ENCODE measurements at places on chromosomes 1 and 21. TPM values are rescaled to one million over a fixed set of nuclear protein-coding genes. Genes with fewer than 3 reads are reported as not detected.

Gene PLD5
- not detected for total RNA-seq

Gene FAM167B
- 5.6 TPM for total RNA-seq

Gene TINAGL1
- 547 TPM for total RNA-seq

Gene WDR64
- total RNA-seq = not detected

Gene CNR2
- 0.11 TPM for total RNA-seq

Gene FBXO2
- total RNA-seq = 1.2 TPM

Gene ITLN2
- total RNA-seq = 4.1 TPM

Gene GPX7
- 5.8 TPM for total RNA-seq

Gene NPPB
- total RNA-seq = 252 TPM

Gene PAQR7
- total RNA-seq = 2.1 TPM

- H3K36me3 ChIP-seq = no peaks in the 10 kb centered on the region
- H3K27me3 ChIP-seq = no peaks in the 10 kb centered on the region
- DNase-seq = no peak
- no peak overlapping the region for H3K4me3 ChIP-seq
Measured at GRCh38 chr1:99327357-99327756, 63.1 kb downstream of the PLPPR4 start.

DNA sequence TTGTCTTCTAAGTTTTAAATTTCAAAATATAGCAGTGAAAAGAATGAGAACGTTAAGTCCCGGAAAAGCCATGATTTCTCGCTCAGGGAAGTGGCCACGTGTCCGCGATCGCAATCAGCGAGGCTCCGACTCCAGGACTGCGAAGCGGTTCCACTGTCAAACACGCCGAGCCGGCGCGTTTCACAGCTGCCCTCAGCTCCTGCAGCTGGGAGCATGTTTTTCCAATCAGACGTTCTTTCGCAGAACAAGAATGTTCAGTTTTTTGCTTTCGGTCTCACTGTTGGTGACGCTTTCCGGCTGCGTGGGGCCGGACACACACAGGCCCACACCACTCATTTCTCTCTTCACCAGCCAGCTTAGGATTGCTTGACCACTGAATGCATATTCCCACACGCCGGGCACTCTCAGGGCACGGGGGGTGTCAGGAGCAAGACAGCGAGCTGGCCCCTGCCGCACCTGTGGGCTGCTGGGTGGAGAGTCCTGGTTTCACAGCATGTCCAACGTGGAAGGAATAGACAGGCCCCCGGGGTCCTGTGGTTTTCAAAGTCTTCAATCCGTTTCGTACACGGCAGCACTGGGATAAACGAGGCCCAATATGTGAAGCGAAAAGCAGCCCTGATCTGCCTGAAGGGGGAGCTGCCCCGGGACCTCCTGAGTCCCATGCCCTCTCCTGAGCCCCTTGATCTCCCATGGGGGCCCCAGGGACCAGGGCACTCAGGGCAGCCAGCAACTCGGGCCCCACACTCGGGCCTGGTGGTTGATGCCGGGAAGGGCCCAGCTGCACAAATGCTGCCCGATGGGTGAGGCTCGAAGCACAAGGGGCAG lies 47.3 kb upstream of the COL18A1 start:
- H3K36me3 ChIP-seq = no peaks in the 10 kb centered on the region
- no peak overlapping the region for H3K4me3 ChIP-seq
- peak overlapping the region; percentile 93 for H3K27ac ChIP-seq
- peaks cover 37% of the 10 kb centered on the region for H3K4me1 ChIP-seq
- H3K27me3 ChIP-seq = no peaks in the 10 kb centered on the region

GRCh38 chr1:84705513-84705912 lies 15.3 kb upstream of the SSX2IP start:
- no peaks in the 10 kb centered on the region for H3K36me3 ChIP-seq
- DNase-seq = no peak
- no peaks in the 10 kb centered on the region for H3K27me3 ChIP-seq
- peaks cover 4% of the 10 kb centered on the region for H3K4me1 ChIP-seq

GRCh38 chr1:31811605-31812004 lies 4.2 kb downstream of the SPOCD1 start:
- no peaks in the 10 kb centered on the region for H3K36me3 ChIP-seq
- no peak for DNase-seq
- no peak overlapping the region for H3K27ac ChIP-seq

- no peaks in the 10 kb centered on the region for H3K36me3 ChIP-seq
- H3K4me1 ChIP-seq = peaks cover 5% of the 10 kb centered on the region
- no peaks in the 10 kb centered on the region for H3K27me3 ChIP-seq
- no peak for DNase-seq
Measured at GRCh38 chr1:116763787-116764465, 9.7 kb downstream of the CD2 start.

- no peak overlapping the region for H3K4me3 ChIP-seq
- DNase-seq = no peak
- H3K27me3 ChIP-seq = no peaks in the 10 kb centered on the region
- no peak overlapping the region for H3K27ac ChIP-seq
Measured at GRCh38 chr1:47191940-47192457, 2.2 kb upstream of the PDZK1IP1 start.

GRCh38 chr1:178537382-178538090 lies 24.6 kb downstream of the TEX35 start:
- no peaks in the 10 kb centered on the region for H3K36me3 ChIP-seq
- H3K27me3 ChIP-seq = no peaks in the 10 kb centered on the region
- H3K4me3 ChIP-seq = no peak overlapping the region

- no peak for DNase-seq
- H3K4me1 ChIP-seq = no peaks in the 10 kb centered on the region
- H3K27ac ChIP-seq = no peak overlapping the region
- H3K4me3 ChIP-seq = no peak overlapping the region
- H3K36me3 ChIP-seq = no peaks in the 10 kb centered on the region
Measured at GRCh38 chr1:98988904-98989555, 15.6 kb downstream of the PLPPR5 start.

DNA sequence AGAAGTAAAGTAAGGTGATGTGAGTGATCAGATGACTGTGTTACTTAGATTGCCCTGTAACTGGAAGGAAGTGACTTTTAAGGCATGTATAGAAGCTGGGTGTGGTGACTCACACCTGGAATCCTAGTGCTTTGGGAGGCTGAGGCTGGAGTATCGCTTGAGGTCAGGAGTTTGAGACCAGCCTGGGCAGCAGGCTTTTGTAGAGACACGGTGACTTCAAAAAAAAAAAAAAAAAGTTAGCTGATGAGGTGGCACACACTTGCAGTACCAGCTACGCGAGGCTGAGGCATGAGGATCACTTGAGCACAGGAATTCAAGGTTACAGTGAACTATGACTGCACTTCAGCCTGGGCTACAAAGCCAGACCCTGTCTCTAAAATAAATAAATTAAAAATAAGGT lies 2.3 kb upstream of the USP16 start:
- H3K27ac ChIP-seq = no peak overlapping the region
- no peaks in the 10 kb centered on the region for H3K4me1 ChIP-seq
- no peak for DNase-seq
- H3K36me3 ChIP-seq = no peaks in the 10 kb centered on the region
- H3K27me3 ChIP-seq = no peaks in the 10 kb centered on the region

DNA sequence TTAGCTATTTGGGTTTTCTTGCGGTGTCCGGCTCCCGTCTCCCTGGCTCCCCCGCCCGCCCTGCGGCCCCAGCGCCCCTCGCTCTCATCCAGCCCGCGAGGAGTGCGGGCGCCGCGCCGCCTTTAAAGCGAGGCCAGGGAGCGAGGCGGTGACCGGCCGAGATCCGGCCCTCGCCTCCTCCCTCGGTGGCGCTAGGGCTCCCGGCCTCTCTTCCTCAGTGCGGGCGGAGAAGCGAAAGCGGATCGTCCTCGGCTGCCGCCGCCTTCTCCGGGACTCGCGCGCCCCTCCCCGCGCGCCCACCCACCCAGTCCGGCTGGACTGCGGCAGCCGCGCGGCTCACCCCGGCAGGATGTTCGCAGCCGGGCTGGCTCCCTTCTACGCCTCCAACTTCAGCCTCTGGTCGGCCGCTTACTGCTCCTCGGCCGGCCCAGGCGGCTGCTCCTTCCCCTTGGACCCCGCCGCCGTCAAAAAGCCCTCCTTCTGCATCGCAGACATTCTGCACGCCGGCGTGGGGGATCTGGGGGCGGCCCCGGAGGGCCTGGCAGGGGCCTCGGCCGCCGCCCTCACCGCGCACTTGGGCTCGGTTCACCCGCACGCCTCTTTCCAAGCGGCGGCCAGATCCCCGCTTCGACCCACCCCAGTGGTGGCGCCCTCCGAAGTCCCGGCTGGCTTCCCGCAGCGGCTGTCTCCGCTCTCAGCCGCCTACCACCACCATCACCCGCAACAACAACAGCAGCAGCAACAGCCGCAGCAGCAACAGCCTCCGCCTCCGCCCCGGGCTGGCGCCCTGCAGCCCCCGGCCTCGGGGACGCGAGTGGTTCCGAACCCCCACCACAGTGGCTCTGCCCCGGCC lies 492 bp downstream of the HLX start:
- peaks cover 16% of the 10 kb centered on the region for H3K36me3 ChIP-seq
- no peaks in the 10 kb centered on the region for H3K27me3 ChIP-seq
- H3K4me1 ChIP-seq = peaks cover 67% of the 10 kb centered on the region

DNA sequence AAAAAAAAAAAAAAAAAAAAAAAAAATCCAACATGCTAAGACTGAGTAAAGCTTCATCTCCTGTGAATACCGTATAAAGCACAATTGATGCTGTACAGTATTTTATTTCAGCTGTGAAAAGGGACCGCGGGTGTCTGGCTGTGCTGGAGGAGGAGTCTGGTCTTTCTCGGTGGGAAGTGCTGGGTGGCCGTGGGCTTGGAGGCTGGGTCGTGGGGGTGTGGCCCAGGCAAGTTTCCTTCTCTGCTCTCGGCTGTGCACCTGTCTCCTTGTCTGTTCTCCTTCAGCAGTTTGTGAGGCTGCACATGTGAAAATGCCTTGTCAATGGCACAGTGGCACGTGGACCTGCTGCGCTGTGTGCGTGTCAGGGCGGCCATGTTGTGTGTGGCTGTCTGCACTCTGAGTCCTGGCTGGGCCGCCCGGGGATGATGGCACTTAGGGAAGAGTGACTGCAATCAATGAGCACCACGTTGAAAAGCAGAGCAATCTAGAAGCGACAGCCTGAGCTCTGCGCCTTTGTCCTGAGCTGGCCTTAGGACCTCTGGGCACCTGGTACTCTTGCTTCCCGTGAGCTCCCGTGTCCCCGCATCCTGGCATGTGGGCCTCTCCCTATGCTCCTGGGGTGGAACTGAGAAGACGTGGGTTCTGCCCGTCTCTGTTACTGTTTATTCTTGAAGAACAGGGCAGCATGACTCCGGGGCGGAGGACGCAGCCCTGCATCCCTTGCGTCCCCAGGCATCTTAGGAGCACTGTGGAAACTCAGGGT lies 14.5 kb downstream of the AGPAT3 start:
- peaks cover 23% of the 10 kb centered on the region for H3K4me1 ChIP-seq
- no peaks in the 10 kb centered on the region for H3K27me3 ChIP-seq
- H3K27ac ChIP-seq = no peak overlapping the region
- H3K36me3 ChIP-seq = peaks cover 4% of the 10 kb centered on the region
- no peak for DNase-seq

GRCh38 chr1:87219141-87219540 lies 109.5 kb upstream of the LMO4 start:
- no peak overlapping the region for H3K4me3 ChIP-seq
- no peaks in the 10 kb centered on the region for H3K36me3 ChIP-seq
- H3K27me3 ChIP-seq = no peaks in the 10 kb centered on the region
- DNase-seq = no peak
- no peaks in the 10 kb centered on the region for H3K4me1 ChIP-seq
- no peak overlapping the region for H3K27ac ChIP-seq

GRCh38 chr1:23546897-23547584 lies 12.3 kb downstream of the ID3 start:
- no peaks in the 10 kb centered on the region for H3K36me3 ChIP-seq
- DNase-seq = no peak
- H3K4me1 ChIP-seq = peaks cover 34% of the 10 kb centered on the region
- no peak overlapping the region for H3K27ac ChIP-seq
- H3K27me3 ChIP-seq = no peaks in the 10 kb centered on the region

DNA sequence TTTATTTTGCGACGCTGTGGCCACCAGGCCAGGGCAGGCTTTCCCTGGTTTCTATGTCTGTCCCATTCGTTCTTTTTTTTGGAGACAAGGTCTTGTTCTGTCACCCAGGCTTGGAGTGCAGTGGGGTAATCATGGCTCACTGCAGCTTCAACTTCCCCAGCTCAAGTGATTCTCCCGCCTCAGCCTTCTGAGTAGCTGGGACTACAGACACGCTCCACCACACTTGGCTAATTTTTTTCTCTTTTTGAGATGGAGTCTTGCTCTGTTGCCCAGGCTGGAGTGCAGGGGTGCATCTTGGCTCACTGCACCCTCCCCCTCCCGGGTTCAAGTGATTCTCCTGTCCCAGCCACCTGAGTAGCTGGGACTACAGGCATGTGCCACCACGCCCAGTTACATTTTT lies 43.4 kb upstream of the WNT4 start:
- DNase-seq = no peak
- H3K4me3 ChIP-seq = no peak overlapping the region
- no peaks in the 10 kb centered on the region for H3K4me1 ChIP-seq
- H3K27ac ChIP-seq = no peak overlapping the region
- no peaks in the 10 kb centered on the region for H3K36me3 ChIP-seq

DNA sequence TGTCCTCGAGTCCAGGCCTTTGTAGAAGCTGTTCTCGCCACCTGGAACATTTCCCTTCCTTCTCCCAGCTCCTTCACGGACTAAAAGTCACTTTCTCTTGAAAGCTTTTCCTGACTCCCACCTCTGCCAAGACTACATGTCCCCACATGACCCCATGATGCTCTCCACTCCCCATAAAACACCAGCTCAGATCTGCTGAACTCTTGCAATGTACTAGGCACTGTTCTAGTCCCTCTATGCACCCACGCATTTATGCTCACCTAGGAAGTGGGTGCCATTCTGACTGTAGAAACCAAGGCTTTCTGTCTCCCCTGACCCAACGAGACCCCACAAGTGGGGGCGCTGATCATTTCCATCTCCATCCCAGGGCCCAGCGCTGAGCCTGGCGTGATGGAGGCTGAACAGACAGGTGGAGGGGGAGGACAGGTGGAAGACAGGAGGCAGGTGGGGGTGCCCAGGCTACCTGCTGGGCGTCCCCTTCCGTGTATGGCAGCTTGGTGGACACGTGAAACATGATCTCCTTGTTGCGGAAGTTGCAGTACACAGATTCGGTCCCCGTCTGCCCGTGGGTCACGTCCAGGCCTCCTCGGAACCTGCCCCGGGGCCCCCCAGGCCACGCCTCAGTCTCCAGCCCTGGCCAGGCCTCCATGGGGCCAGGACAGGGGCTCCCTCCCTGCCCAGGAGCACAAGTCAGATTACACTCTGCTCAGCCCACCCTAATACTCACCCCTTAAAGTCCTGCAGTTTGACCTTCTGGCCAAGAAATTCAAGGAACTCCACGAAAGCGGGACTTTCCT lies 58.0 kb downstream of the RAP1GAP start:
- no peak for DNase-seq
- no peaks in the 10 kb centered on the region for H3K36me3 ChIP-seq
- no peak overlapping the region for H3K4me3 ChIP-seq
- H3K4me1 ChIP-seq = no peaks in the 10 kb centered on the region
- H3K27me3 ChIP-seq = no peaks in the 10 kb centered on the region
- no peak overlapping the region for H3K27ac ChIP-seq

DNA sequence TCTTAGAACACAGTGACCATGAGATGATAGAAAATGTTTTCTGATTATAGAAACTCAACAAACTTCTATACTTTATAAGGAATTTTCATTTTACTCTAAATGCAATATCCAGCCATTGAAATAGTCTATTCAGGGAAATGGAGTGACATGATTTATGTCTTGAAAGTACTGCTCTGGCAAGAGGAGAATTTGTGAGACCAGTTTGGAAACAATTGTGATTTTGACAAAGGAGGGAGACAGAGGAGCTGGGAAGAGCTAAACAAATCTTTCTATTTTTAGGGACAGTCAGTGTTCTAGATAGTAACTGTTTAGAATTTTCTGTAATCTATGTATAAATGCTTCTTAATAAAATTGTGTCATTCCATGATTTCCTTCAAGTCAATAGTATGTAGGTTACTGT lies 252.3 kb downstream of the FMN2 start:
- no peak overlapping the region for H3K27ac ChIP-seq
- H3K4me3 ChIP-seq = no peak overlapping the region
- H3K4me1 ChIP-seq = no peaks in the 10 kb centered on the region
- H3K36me3 ChIP-seq = no peaks in the 10 kb centered on the region
- H3K27me3 ChIP-seq = no peaks in the 10 kb centered on the region

Data from heart left ventricle (tissue), 16 donors.